Stimulated activated CD4-positive, alpha-beta T cell treated with anti-CD3 and anti-CD28 coated beads, Interleukin-12 subunit alpha, Interleukin-12 subunit beta, amount 100 ng/mL, for 24 hours (primary cell): ENCODE measurements at places on chromosomes 3 and 15.

DNA sequence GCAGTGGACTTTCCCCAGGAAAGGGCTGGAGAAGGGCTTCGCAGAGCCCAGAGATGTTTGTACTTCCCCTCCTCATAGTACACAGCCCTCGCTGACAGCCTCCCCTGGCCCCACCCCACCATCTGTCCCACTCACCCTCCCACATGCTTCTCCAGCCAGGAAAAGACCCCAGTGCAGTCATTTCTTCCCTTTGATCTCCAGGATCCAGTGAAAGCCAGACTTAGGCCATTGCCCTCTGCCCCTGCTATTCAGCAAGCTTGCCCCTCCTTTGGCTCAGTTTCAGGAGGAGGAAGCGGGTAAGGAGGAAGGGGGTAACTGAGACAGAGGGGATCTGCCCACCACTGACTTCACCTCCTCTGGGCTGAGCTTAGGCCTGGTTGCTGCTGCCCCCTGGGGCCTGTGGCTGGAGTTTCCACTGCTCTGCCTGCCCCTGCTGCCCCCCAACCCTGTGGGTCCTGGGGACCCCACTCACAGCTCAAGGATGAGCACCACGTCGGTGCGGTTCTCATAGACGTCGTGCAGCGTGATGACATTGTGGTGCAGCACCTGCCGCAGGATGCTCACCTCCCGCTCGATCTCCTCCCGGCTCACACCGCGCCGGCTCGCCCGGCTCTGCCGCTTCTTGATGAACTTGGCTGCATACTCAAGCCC is 63.1 kb downstream of the DAPK2 start:
- DNase-seq = no peak

GRCh38 chr15:101115786-101116680 is 135.8 kb downstream of the CHSY1 start:
- no peak for DNase-seq

- DNase-seq = no peak
Measured at GRCh38 chr3:156189927-156190326, 69.5 kb downstream of the KCNAB1 start.

DNA sequence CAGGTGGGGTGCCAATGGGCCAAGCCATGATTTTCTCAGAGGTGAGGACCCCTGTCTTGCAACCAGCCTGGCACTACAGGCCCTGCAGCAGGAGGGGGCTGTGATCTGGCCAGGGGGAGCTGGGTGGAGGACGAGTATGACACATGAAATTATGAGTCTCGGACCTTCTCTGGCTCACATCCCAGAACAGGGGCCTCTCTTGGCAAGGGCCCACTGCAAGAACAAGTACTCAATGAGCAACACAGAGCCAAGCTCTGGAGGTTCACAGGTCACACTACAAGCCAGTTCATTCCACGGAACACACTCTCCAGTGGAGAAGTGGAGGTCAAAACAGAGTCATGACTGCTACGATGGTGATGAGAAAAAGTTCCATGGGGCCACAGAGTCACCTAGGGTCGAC is 28.3 kb downstream of the CCDC32 start:
- DNase-seq = no peak

DNA sequence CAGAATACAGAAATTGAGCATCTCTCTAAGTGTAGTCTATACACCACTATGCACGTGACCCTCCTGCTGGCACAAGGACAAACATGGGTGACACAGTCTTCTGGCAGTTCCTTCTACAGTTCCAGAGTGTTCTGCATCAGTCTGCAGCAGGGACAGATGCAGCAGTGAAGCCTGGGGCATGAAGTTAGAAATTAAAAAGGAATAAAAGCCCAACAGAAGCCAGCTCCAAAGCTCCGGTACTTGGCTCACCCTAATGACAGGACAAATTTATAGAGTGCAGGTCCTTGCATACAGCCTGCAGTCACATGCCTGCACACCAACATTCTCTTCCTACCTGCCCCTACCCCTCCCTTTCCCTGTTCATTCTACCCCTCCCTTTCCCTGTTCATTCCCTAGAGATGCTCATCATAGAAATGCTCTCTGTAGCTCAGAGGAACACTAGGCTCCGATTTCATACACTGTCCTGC is 15.0 kb downstream of the UACA start:
- DNase-seq = no peak

- no peak for DNase-seq
Measured at GRCh38 chr3:12371525-12372140, 82.8 kb downstream of the PPARG start.

- no peak for DNase-seq
Measured at GRCh38 chr3:192514754-192515663, 212.3 kb downstream of the FGF12 start.

GRCh38 chr3:52822363-52822762 is 8.1 kb downstream of the ITIH4 start:
- no peak for DNase-seq

DNA sequence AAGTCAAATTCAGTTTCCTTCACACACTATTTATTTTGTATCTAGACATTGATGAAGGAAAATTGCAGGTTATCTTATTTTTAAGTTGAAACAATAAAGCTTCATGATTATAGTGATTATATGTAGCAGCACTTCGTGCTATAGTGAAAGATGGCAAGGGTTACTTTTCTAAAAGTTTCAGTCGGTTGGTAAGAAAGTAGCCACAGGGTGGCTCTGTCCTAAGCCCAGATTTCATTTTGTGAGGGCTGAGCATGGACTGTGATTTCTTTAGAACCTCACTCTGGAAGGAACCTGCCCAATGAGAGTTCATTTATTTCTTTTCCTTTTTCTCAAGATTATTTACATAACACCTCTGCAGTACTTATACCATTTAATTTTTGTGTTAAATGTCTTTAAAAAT is 66.5 kb downstream of the NME9 start:
- DNase-seq = no peak

- no peak for DNase-seq
Measured at GRCh38 chr3:103393395-103394186, 958.8 kb downstream of the ZPLD1 start.

- DNase-seq = no peak
Measured at GRCh38 chr3:144770281-144770680, 798.7 kb downstream of the DIPK2A start.

GRCh38 chr3:8663177-8664061 is 18.8 kb upstream of the SSUH2 start:
- DNase-seq = peak; percentile 56

GRCh38 chr3:182632077-182632393 is 161.3 kb upstream of the ATP11B start:
- DNase-seq = no peak

DNA sequence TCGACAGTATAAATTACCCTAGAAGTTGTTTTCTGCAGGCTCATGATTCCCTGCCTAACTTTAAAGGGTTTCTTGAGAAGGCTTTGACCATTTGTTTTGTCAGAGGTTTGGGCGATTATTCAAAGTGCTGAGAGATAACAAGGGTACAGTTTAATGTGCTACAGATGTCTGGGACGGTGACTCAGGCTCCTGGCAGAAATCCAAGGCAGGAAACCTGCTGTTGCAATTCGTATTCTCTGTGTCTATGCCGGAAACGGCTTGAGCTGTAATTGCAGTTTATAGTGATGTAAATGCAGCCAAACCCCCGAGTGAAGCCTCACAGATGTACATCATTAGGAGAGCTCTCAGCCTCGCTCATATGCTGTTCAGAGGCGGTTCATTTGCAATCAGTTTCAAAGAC is 65.6 kb downstream of the SYNPR start:
- DNase-seq = peak; percentile 1

GRCh38 chr3:115251509-115251908 is 104.4 kb upstream of the ZBTB20 start:
- no peak for DNase-seq

DNA sequence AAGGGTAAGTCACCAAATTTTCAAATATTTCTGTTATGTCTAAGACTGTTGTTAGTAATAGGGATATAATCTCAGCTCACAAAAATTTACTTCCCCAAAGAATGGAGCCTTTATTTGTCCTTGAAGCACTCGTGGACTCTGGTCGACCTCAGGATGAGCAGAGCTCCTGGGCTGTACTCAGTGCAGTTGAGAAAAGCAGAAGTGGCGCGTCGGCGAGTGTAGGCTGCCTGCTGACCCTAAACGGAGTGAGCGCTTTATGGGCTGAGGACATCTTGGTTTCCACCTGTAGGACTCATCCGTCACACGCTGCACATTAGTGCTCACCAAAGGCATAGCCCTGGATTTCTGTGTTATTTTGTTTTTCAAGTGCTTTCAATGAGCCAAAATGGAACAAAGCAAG is 11.0 kb downstream of the GABRA5 start:
- no peak for DNase-seq

DNA sequence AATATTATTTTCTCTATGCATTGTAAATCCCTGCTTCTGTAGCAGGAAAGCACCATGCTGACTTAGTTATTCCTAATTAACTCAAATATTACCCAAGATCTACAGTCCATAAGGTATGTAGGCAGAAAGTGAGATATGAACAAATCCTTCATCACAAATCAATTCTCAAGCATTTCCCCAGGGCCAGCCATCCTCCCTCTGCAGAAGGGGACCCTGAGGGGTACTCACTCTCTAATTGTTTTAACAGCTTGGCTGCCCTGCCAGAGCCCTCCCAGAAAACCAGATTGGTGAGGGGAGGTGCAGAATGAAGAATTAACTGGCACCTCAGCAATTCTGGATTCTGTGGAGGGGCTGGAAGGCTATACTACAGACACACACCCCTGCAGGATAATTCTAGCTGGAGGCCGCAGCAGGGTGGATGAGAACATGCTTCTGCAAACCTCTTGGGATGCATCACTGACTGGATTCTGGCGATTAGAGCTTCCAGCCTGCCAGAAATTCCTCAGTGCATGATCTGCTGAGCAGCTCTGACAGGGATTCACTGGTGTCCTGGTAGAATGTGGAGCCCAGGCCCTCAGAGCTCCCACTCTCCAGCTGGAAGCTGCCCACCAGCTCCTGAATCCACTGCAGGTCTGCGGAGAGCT is 88.6 kb upstream of the HERC1 start:
- DNase-seq = no peak

DNA sequence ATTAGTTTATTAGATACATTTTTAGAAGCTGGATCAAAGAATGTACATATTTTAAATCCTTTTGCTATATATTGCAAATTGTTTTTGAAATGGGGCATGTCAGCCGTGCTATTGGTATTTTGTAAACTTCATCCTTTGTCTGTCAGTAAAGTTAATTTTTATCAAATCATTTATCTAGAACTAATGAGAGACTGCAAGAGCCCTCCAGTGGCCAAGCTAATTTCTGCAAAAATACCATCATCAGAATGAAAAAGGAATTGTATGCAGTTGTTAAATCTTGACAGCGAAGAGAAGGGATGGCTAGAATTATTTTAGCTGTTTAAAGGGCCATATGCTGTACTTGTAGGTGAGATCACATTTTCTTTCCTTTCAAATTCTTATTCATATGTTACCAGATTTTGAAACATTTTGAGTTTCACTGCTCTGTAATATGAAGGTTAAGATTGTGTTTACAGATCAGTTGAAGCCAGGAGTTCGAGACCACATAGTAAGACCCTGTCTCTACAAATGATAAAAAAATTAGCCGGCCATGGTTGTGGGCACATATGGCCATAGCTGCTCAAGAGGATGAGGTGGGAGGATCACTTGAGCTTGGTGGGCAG is 8.1 kb upstream of the CLDN11 start:
- DNase-seq = no peak

DNA sequence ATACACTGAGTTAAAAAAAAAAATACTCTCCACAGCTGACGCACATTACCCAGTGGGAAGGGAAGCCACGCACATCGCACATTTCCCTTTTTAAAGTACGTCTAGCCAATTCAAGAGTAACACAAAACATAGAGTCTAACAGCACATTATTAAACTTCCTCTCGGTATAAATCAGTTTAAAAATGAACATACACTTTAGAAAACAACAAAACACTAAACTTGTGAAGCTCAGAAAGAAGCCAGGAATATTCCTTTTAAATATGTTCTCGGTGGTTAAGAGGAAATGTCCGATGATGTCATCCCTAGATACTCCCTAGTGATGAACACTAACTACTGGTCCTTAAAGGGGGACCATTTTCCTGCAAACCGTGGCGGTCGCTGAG is 721 bp downstream of the MYEF2 start:
- DNase-seq = no peak

- DNase-seq = no peak
Measured at GRCh38 chr15:41903782-41904181, 9.9 kb upstream of the SPTBN5 start.

DNA sequence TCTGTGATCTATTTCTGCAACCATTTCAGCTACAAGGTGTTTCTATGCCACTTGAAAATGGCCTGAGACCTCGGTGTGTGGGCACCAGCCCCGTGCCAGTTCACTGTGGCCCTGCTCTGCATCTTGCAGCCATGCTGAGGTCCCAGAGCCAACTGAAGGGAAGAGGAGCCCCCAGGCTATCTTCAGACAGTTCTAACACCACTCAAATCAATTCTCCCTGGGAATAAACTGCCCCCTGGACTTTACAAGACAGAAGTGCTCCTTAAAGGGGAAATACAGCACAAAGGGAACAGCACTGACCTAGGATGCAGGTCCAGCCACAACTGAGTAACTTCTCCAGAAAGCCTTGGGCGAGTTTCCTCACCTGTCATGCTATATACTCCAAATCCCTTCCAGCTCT is 3.9 kb downstream of the XXYLT1 start:
- no peak for DNase-seq

- no peak for DNase-seq
Measured at GRCh38 chr3:190209533-190209932, 88.8 kb upstream of the P3H2 start.

GRCh38 chr15:26521130-26521529 is 251.7 kb downstream of the GABRB3 start:
- no peak for DNase-seq

GRCh38 chr3:5270666-5271371 is 83.3 kb downstream of the EDEM1 start:
- no peak for DNase-seq

- DNase-seq = no peak
Measured at GRCh38 chr15:48442011-48442410, 110.8 kb downstream of the DUT start.

- peak; percentile 38 for DNase-seq
Measured at GRCh38 chr15:52466134-52466701, 62.5 kb downstream of the MYO5A start.

GRCh38 chr3:42600958-42601675 is 631 bp downstream of the NKTR start:
- DNase-seq = peak; percentile 60

- no peak for DNase-seq
Measured at GRCh38 chr15:53911431-53911830, 66.8 kb upstream of the UNC13C start.

DNA sequence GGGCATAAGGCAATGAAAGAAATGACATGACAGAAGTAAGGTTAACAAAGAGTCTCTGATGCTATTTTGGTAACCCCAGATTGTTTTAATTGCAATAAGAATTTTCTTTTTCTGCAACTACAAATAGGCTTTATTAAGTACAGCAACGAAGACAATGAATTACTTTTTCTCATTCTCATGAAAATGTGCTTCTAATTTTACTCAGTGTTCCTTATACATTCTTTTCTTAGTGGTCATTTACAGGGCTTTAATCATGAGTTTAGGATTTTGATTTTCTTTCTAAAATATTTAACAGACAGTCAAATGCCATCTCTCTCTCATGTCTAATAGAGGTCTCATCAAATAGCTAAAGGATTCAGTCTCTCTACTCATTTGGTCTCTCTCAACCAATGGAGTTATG is 452.1 kb downstream of the RAP2B start:
- no peak for DNase-seq
